ENCODE measurements at places on chromosomes 16 and 17. TPM values are rescaled to one million over a fixed set of nuclear protein-coding genes. Genes with fewer than 3 reads are reported as not detected.

- no peaks in the 10 kb centered on the region for H3K36me3 ChIP-seq
- no peaks in the 10 kb centered on the region for H3K4me1 ChIP-seq
- no peak for DNase-seq
- H3K4me3 ChIP-seq, result no peak overlapping the region
- no peaks in the 10 kb centered on the region for H3K27me3 ChIP-seq
- no peak overlapping the region for H3K27ac ChIP-seq
These were observed 8.9 kb upstream of the CACNG1 start for GRCh38 chr17:67035131-67036083.

SLC47A1 gene
- 104 TPM for polyA plus RNA-seq

- H3K36me3 ChIP-seq, result no peaks in the 10 kb centered on the region
- H3K4me1 ChIP-seq, result peaks cover 13% of the 10 kb centered on the region
- DNase-seq, result no peak
These were observed 5.3 kb upstream of the ENDOV start for GRCh38 chr17:80409626-80410025.

HSF5 gene
- polyA plus RNA-seq, result 0.03 TPM

RAB40B gene
- polyA plus RNA-seq, result 16.8 TPM

DNA sequence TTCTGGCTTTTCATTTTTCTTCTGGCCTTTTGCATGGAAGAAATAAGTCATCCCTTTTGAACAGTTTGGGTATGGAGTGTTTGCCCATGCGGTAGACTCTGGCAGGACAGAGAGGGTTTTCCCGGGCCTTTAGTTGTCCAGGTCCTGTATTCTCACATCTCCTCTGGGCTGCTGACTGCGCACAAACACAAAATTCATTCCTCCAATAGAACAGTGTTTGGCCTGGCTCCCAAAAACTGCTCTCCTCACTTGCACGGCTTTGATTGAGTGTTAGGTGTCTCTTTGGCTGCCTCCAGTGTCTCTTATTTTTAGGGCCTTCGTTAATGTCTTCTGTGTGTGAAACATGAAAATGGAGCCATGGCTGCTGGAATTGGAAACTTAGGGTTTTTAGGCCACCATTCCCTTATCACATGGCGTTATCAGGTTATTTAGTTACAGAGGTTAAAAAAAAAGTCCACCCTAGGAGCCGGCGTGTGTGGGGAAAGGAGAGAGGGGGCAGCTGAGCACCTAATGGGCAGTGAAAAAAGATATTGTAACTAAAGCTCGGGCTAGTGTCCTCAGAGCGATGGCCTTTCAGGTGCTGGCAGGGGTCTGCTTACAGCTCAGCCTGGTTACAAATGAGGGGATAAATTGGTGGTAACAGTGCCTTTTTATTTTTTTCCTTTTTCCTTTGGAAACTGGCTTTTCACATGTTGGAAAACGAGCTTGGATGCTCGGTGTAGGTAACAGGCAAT, 47.3 kb downstream of the PRKCA start:
- H3K36me3 ChIP-seq, result no peaks in the 10 kb centered on the region
- DNase-seq, result no peak
- no peak overlapping the region for H3K4me3 ChIP-seq
- H3K4me1 ChIP-seq, result peaks cover 70% of the 10 kb centered on the region

GRCh38 chr17:16988749-16989229, 16.9 kb upstream of the TNFRSF13B start:
- H3K4me3 ChIP-seq, result no peak overlapping the region
- H3K27ac ChIP-seq, result peak overlapping the region; percentile 76
- H3K4me1 ChIP-seq, result peaks cover 12% of the 10 kb centered on the region

DNA sequence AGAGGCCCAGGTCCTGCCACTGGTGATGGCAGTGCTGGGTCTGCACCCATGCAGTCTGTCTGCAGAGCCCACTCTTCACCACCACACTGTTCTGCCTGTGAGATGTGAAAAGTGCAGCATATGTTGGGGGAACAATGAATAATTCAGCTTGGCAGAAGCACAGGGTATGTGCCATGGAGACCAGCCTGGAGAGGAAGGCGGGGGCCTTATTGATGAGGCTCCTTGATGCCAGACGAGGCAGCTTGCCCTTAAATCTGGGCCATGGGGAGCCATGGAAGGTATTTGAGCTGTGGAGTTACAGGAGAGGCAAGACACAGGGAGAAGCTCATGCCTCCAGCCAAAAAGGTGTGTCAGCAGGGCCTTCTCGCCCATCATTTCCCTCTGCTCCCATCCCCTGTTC, 124.7 kb downstream of the C16orf78 start:
- no peaks in the 10 kb centered on the region for H3K27me3 ChIP-seq
- H3K4me1 ChIP-seq, result no peaks in the 10 kb centered on the region
- no peaks in the 10 kb centered on the region for H3K36me3 ChIP-seq
- H3K27ac ChIP-seq, result no peak overlapping the region
- no peak overlapping the region for H3K4me3 ChIP-seq

DNA sequence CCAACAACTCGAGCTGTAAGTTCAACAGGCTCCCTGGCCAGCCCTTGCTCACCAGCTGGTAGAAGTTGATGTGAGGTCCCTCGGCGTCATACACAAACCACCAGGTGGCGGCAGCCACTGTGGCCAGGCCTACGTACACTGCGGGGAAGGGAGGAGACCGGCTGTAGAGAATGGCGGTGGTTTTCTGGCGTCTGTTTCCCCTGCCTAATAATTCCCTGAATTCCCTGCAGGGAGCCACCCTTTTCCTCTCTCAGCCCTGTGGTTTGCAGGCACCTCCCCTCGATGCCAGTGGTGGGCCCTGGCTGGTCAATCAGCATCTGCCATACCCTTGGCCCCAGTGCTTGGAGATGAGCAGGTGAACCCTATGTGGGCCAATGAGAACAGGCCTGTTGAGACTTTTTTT, 18.9 kb upstream of the P2RX1 start:
- H3K4me3 ChIP-seq, result no peak overlapping the region
- peak; percentile 83 for DNase-seq
- no peaks in the 10 kb centered on the region for H3K36me3 ChIP-seq
- no peaks in the 10 kb centered on the region for H3K27me3 ChIP-seq

GRCh38 chr16:72621651-72622050, 426.3 kb downstream of the ZFHX3 start:
- no peaks in the 10 kb centered on the region for H3K4me1 ChIP-seq
- no peak overlapping the region for H3K4me3 ChIP-seq
- no peak for DNase-seq
- H3K27me3 ChIP-seq, result no peaks in the 10 kb centered on the region
- H3K36me3 ChIP-seq, result no peaks in the 10 kb centered on the region

- no peaks in the 10 kb centered on the region for H3K4me1 ChIP-seq
- no peak overlapping the region for H3K4me3 ChIP-seq
- H3K27ac ChIP-seq, result no peak overlapping the region
- DNase-seq, result no peak
These were observed 7.0 kb upstream of the FAM83G start for GRCh38 chr17:19011581-19011980.

DNA sequence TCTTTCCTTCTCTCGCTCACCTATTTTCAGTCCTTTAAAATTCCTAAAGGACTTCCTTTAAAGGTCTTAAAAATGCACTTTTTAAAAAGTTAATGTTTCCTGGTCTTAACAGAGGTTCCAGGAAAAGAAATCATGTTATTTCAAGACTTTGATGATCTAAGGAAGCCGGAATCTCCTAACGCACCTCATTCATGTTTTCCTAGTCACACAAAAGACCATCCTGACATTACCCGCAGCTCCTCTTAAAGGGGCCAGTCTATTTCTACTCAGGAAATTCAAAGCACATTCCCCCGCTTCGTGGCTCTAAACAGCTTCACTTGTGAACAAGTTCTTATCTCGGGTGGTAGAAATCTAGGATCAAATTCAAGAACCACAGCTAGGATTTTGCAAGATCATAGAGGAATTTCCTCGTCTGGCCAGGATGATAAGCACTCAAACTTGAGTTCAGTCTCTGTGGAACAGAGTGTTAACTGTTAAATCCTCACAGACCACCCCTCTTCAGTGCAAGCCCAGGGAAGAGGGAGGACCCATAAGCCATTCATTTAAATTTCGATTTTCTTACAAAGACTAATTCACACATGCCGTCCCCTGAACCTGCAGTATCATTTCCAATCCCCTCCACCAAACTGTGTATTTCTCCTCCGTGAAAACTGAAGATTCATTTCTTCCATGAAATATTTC, 137.1 kb upstream of the AXIN2 start:
- no peak for DNase-seq
- H3K36me3 ChIP-seq, result no peaks in the 10 kb centered on the region
- H3K27me3 ChIP-seq, result no peaks in the 10 kb centered on the region
- no peak overlapping the region for H3K27ac ChIP-seq

- no peaks in the 10 kb centered on the region for H3K27me3 ChIP-seq
- no peaks in the 10 kb centered on the region for H3K4me1 ChIP-seq
- H3K27ac ChIP-seq, result no peak overlapping the region
- no peak for DNase-seq
- no peaks in the 10 kb centered on the region for H3K36me3 ChIP-seq
- H3K4me3 ChIP-seq, result no peak overlapping the region
These were observed 575.5 kb upstream of the C16orf82 start for GRCh38 chr16:26491101-26491670.
